Lung microvascular endothelial cell (primary cell): ENCODE measurements at places on chromosomes 1 and 21.

GRCh38 chr1:69485616-69486015 lies 82.1 kb upstream of the LRRC7 start:
- no peak for DNase-seq

DNA sequence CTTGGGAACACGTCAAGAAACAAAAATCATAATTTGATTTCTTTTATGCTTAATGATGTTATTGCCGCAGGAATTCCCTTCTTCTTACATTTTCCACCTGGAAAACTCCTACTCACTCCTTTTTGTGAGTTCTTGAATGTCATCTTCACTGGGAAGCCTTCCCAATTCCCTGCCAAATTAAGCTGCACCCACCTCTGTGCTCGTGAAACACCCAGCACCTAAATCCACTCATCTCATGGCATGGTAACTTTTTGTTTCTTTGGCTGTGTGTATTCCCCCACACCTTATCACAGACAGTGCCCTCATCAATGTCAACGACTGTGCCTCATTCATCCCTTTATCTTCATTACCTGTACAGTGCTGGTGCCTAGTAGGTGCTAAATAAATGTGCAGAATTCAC lies 45.6 kb downstream of the ASTN1 start:
- DNase-seq = no peak

- peak; percentile 26 for DNase-seq
These were observed 70.4 kb upstream of the TARDBP start for GRCh38 chr1:10941891-10942541.

DNA sequence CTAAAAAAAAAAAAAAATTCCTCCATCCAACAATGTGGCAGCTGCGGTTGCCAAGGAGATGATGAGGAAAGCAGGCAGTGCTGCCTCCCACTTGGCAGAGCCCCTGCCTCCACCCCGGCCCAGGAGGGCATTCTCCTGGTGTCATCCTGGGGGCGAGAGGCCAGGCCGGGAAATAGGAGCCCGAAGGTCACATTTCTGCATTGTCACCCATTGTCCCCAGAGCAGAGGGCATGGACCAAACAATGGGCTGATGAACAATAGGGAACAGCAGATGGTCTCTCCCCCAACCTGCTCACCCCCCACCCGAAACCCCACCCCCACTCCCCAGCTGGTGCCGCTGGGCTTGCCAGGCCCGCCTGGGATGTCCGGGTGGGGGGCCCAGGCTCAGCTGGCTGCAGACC lies 37.3 kb downstream of the CAMK2N1 start:
- DNase-seq = no peak

DNA sequence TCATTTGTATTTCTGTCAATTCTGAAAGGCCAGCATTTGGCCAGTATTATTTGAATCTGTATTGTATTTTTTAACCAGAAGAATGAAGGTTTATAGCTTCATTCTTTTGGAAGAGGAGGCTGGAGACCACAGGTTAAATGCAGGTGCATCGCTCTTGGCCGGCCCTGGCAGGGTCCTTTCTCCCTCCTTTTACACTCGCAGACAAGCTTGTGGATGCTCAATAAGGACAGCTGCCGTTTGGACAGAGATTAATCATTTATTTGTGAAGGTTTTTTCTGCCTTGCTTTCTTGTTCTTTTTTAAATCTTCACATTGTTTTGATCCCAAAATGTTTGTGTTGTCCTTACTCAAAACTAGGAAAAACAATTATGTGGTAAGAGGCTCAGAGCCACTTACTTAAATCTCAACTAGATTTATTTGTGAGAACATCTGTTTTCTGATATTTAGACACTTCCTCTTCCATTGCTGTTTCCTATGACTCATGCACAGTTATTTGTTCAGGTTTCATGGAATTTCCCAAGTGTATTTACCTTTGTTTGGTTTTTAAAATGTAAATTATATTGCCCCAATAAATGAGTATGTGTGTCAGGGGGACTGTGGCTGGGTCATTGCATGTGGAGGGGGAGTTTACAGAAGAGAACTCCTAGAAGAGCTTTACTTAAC lies 46.7 kb upstream of the LAMC2 start:
- DNase-seq = peak; percentile 93

- DNase-seq = no peak
These were observed 61.2 kb downstream of the NRIP1 start for GRCh38 chr21:15003463-15004135.
